ENCODE measurements at places on chromosomes 1 and 21.

DNA sequence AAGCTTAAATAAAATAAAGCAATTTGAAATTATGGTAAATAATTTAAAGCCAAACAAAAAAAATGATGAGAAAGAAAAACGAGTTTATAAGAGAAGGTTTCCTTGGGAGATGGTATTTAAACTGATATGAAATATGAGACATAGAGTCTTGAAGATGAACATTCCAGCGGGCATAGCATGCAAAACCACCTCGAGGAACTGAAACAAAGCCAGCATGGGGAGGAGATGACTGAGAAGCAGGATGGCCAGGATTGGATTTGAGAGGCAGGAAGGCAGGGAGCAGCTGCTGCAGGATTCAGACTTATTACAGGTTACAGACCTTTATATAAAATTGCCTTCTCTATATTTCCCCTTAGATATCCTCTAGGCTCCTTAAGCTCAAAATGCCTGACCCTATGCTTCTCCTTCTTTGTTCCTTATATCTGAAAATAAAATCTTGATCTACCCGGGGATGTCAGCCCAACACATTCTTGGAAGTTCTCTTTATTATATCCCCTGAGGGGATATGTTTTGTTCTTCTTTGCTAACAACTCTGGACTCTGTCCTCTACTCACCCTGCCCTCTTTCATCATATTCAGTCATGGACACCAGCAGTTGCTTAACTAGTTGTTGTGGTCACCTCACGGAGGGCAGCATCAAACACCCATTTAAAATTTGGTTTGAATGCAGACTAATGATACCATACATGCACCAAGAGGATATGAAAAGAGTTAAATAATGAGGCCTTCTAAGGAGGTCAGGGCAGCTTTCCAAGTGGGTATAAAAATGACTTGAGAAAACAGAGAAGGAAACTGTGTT lies 719.1 kb upstream of the B3GALT2 start:
- DNase-seq = no peak

DNA sequence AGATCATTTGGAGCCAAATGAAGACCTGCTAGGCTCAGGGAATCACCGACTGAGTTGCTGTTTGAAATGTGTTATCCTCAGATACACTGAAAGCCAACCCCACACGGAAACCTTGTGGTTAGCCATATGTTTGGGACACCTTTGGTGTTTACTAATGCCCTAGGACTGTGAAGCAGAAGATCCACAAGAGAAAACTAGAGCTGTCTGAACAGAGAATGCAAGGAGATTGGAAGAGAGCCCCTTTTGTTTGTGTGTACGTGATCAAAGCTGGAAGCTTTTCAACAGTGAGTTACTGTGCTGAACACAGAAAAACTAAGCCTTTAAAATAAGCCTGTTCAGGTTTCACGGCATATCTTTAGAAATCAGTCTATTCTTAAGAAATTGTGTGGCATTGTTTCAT lies 908.2 kb upstream of the ADGRL2 start:
- DNase-seq = peak; percentile 3

- DNase-seq = no peak
Measured at GRCh38 chr1:107481756-107482384, 341.0 kb downstream of the NTNG1 start.

GRCh38 chr1:168498159-168498631 lies 45.6 kb downstream of the XCL2 start:
- peak; percentile 70 for DNase-seq

DNA sequence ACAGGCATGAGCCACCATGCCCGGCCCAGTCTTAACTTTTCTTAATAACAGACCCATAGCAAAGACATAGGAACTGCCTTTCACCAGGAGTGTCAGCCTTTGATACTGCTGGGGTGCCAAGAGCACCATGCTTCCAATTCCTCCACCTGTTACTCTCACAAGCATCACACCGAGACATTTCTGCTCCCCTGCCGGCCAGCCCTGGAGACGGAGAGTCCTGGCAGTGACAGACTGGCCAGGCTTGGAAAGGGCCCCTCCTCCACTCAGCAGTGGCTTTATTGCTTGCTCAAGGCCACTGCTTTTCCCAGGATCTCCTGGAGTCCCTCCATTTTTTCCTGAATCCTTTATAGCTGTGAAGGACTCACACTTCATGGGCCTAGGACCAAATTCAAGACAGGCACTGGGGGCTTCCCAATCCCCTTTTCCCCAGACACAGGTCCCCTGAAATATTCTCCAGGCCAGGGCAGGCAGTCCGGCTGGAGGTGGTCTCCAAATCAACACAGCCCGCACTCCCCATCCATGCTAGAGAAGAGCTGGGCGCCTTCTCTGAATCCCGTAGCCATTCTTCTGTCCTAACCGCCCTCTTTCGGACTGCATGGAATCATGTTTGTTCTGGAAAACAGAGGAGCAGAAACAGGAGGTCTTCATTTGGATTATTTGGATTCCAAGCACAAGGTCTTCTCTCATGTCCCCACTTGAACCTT lies 25.5 kb upstream of the PTPRF start:
- DNase-seq = no peak

DNA sequence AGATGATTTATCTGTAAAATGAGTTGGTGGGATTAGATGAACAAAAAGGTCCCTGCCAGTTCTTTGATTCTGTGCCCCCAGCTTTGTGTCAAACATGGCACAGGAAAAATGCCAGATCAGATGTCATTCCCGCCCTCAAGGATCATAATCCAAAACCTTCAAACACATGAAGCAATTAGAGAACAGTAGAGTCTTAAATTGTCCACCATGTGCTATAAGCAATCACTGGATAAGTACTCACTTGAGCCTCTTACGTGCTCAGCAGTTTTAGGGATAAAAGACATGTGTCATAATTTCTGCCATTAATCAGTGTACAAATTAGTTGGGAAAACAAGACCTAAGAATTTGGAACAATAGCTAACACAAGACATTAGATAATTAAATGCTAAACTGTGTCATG lies 15.4 kb upstream of the KIAA0040 start:
- no peak for DNase-seq

DNA sequence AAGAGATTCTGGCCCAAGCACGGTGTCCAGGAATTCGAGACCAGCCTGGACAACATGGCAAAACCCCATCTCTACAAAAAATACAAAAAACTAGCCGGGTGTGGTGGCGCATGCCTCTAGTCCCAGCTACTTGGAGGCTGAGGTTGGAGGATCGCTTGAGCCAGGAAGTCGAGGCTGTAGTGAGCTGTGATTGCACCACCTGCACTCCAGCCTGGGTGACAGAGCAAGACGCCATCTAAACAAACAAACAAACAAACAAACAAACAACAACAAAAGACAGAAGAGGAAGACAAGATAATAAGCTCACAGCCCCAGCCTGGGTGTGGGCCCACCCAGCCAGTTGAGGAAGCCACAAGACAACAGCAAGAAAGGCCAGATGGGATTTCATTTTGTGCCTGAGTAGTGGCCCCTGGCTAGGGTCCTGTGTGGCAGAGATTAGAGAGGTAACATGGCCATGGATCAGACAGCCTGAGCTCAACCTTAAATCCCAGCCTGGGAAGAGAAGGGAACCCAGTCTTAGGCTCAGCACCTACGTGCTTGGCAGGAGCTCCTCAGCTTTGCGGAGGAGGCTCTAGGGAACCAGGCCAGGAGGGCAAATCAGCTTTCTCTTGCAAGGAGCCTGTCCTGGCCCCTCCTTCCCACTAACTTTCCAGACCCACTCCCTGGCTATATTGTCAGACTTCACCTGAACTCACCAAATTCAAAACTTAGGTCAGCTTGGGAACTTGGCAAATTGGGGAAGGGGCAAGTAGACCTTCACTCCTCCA lies 4.9 kb upstream of the BEST4 start:
- DNase-seq = no peak

- DNase-seq = no peak
Measured at GRCh38 chr1:20603504-20604464, 14.9 kb downstream of the CDA start.

DNA sequence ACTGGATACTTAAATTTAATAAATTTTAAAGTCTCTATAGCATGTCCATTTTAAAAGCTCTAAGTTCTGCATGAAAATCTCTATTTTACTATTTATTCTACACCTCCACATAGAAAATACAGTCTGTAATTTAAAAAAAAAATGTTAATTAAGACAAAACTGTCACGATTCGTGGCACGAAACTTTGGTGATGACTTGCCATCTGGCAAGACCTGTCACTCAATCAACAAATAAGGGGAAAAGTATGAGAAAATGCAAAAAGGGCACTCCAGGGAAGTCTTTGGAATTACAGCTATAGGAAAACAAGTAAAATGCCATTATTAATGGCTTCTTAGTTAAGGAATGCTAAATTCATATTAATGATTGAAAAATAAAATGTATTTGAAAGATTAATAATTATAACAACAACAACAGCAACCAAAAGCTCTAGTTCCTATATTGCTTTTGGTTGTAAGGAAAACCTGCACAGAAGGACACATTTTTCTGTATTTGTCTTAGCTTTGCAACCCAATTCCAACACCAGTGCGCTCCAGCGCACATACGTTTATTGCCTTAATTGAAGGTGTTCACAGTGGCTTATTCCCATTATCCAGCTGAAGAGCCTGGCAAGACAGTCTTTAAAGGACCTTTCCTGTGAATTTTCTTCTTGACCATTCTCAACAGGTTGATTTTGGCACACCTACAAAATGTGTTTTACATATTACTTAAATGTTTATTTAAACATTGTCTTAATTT lies 107.8 kb downstream of the PLPPR5 start:
- no peak for DNase-seq

GRCh38 chr1:3618531-3618880 lies 6.3 kb upstream of the TPRG1L start:
- DNase-seq = no peak

- no peak for DNase-seq
Measured at GRCh38 chr1:44019466-44019948, 11.8 kb downstream of the SLC6A9 start.

GRCh38 chr1:217562229-217562878 lies 68.5 kb downstream of the GPATCH2 start:
- DNase-seq = no peak

GRCh38 chr1:98700228-98700627 lies 38.7 kb downstream of the SNX7 start:
- no peak for DNase-seq

DNA sequence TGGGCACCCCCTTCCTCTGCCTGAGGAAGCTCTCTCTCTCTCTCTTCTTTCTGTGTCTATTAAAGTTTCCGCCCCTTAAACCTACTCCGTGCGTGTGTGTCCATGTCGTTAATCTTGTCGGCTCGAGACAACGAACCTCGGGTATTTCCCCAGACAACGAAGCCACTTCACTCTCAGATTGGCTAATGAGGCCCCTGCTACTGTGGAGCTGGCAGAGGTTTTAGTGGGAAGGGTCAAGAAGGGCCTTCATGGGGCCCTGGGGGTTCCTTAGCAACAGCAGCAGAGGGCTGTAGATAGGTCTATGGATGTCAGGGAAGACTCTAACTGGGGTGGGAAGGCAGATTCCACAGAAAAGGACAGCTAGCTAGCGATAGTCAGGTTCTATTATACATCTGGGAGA lies 239.8 kb upstream of the RAB4A start:
- peak; percentile 57 for DNase-seq

- DNase-seq = no peak
Measured at GRCh38 chr1:230926182-230926581, 52.5 kb downstream of the TTC13 start.

- DNase-seq = peak; percentile 32
Measured at GRCh38 chr1:88557014-88557413, 127.1 kb upstream of the PKN2 start.

GRCh38 chr1:228338521-228339051 lies 68.0 kb downstream of the TRIM11 start:
- no peak for DNase-seq

DNA sequence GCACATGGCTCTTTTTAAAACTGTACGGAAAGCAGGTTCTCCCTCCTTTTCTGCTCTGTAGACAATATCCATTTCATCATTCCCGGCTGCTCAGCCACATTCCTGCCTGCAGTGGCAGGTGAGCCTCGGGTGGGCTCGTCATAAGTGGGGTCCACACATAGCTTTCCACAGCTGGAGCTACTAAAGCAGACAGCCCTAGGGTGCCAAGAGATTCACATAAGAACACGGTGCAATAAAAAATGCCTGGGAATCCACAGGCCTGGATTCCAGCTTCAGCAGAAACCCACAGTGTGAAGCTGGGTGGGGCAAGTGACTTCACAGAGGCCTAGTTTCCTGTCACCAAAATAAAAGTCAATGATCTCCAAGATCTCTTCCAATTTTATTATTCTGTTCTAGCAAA lies 96.4 kb downstream of the MIS18A start:
- DNase-seq = no peak

- no peak for DNase-seq
Measured at GRCh38 chr1:7013833-7014639, 228.8 kb downstream of the CAMTA1 start.

DNA sequence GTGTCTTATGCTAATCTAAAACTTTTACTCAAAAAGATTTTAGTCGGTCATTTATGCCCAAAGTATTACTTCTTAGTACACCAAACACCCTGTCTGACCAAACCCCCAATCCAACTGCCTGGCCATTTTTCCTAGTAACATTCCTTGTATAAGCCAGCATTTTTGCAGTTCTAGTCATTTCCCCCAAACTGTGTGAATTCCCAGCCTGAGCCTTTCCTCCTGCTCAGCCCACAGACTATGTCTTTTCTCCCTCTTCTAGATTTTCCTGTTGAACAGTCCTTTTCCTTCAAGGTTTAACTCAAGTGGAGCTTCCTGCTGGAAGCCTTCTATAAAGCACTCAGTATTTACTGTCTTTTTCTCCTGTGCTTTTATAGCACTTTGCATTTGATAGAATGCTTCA lies 843.8 kb downstream of the USP25 start:
- no peak for DNase-seq

DNA sequence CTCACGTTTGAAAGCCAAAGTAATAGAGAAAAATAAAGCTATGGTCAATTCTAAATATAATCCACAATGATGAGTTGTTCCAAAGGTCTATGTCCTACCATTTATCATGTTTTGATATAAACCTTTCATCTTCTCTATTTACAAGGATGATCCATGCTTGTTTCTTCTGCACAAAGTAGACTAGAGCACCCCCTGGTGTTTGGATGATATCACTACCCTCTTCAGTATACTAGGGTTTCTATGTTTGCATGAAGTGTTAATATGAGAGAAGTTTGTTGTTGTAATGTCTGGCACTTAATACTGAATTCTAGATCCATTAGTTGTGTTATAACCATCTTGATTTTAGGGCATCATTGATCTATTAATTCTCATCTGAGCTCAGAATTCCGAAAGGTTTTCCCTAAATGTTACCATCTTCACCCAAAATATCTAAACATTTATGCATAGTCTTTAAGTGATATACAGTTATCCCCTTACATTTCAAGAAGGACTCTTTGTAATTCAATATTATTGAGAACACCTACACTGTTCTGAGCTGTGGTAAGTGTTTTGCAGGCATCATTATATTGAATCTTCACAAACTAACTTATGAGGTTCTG lies 21.1 kb downstream of the CLDN8 start:
- peak; percentile 76 for DNase-seq

GRCh38 chr1:221794079-221794670 lies 52.3 kb upstream of the DUSP10 start:
- DNase-seq = no peak

- no peak for DNase-seq
Measured at GRCh38 chr1:222926566-222926965, 111.7 kb downstream of the DISP1 start.

Data from hematopoietic multipotent progenitor cell treated with erythropoietin and hydrocortisone succinate and interleukin-3 and kit ligand, for 6 days (in vitro differentiated cells).